ENCODE measurements at places on chromosomes 5 and 9.

DNA sequence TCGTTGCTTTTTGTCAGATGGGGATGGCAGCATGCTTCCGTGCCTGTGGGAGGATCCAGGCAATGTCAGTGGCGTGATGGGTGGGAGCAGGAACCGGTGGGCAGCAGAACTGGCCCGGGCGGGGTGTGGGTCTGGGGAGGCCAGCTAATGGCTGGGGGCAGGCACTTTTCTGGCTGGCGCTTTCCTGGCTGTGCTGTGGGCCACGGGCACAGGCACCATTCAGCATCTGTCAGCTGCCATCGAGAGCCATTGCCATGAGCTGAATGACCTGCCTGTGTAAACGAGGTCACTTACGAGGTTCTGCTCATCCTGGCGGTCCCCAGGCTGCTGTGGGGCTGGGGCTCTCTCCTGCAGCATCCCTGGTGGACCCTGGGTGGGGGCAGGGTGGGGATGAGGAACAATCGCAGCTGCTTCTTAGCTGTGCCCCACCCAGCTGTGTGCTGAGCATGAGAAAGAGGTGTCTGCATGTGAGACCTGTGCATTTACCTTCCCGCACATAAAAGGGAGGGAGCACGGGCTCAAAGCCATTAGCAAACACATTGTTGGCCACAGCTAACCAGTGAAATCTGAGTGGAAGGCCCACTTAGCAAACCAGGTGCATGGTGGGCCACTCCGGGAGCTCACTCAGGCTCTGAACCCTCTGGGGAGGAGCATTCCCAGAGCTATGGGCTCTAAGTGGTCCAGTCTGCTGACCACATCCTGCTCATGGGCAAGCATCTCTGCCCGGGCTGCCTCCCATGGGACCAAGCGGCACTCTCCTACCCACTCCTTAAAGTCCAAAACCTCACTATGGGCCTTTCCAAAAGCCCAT, 41.3 kb upstream of the OLFM1 start:
- no peak for DNase-seq

DNA sequence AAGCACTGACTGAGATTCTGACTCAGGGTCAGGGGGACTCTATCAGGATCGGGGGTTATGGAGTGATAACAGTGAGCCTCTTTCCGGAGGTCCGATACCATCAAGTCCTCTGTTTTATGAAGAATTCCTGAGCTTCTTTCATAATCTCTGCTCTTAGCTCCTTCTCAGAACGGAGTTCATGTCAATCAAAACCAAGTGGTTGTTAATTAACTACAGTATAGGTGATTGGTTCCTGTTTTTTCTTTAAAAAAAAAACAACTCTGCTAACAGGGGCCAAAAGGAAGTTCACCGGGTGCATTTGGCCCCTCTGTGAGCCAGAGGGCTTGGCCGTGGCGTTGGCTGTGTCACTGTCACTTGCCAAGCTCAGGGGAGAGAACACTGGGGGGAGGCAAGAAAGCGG, 4.0 kb downstream of the GFI1B start:
- no peak for DNase-seq

- no peak for DNase-seq
Measured at GRCh38 chr5:38663249-38663648, 106.8 kb upstream of the LIFR start.

- no peak for DNase-seq
Measured at GRCh38 chr5:123610665-123611405, 98.9 kb downstream of the CSNK1G3 start.

DNA sequence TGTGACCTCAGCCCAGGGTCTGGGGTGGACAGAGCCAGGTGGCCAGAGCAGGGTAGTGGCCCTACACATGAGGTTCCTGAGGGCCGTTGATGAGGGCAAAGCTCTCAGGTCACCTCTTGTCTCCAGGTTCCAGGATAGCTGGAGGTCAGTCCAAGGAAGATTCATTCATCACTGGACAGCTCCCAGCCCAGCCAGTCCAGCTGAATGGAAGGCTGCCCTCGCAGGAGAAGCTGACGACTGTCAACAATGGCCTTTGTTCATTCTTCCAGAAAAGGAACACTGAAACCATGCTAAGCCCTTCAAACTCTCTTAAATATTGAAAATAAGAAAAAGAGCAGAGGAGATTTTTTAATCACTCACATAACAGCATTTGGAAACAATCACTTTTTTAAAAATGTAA, 169.7 kb upstream of the TBCA start:
- no peak for DNase-seq

GRCh38 chr5:171728686-171729085, 56.9 kb upstream of the SMIM23 start:
- DNase-seq = no peak

- DNase-seq = no peak
Measured at GRCh38 chr5:168529374-168530234, 499 bp downstream of the FBLL1 start.

GRCh38 chr5:170484847-170485615, 18.8 kb upstream of the KCNIP1 start:
- DNase-seq = no peak

DNA sequence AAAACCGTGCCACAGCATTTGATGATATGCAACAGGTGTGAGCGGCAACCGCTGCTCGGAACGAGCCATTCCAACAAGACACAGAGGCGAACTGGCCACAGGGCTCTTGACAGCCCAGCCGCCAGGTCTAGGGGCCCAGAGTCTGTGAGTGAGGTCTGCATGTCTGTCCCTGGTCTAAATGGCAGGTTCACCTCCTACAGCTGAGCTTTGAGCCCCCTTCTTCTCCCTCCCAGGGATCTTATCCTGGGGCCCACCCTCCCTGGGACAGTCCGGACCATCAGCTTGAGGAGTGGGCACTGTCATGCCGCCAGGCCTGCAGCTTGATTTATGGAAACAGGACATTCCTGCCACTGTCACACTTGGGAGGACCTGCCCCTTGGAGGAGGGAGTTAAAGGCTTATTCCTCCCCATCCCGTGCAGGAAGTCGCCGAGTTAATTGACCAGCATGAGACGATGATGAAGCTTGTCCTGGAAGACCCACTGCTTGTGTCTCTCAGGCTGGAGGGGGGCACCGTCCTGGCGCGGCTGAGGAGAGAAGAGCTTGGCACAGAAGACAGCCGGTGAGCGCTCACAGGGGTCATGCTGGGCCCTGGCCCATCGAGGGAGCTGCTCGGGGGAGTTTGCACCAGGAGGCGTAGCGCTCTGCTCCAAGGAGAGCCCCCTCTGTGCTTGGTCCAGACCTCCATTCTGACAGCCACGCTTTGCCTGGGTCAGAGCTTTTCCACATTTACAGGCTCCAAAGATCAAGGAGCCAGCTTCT, 35.5 kb upstream of the LRRC14B start:
- no peak for DNase-seq

GRCh38 chr5:123708074-123708806, 196.3 kb downstream of the CSNK1G3 start:
- DNase-seq = no peak

GRCh38 chr5:113181853-113182490, 205.4 kb downstream of the DCP2 start:
- no peak for DNase-seq

- no peak for DNase-seq
Measured at GRCh38 chr5:122063836-122064235, 14.2 kb downstream of the LOX start.

DNA sequence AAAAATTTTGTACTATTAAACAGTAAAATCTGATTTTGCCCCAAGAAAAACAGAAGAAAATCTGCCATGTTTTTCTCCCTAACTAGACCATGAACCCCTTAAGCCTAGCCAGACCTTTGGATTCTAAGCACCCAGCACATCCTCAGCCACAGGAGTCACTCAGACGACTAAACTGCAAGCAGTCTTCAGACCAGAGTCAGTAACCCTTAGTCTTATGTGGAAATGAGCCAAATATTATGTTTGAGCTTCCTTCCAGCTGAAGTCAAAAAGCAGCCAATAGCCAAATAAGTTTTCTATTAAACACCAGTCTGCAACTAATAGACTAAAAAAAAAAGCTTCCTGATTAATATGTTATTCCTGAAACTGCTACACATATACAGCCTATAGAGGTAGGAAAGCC, 47.4 kb downstream of the GOLPH3 start:
- DNase-seq = no peak

GRCh38 chr9:135340143-135340655, 139.4 kb upstream of the PPP1R26 start:
- DNase-seq = no peak

DNA sequence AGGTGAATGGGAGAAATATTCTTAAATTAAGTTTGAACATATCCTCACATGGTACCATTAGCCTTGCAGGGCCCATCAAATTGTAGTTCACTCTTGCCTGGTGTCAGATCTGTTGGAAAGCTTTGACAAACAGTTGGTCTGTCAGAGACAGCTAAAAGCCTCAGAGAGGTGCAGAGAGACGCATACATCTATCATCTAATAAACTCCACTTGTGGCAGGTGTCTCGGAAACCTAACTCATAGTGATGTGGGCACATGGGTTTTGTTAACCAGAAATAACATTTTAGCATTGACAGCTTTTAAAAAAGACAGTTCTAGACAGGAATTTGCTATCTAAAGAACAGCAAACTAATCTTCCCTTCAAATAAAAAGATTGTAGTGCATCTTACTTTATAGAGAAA, 315.9 kb downstream of the KDM4C start:
- DNase-seq = no peak

- no peak for DNase-seq
Measured at GRCh38 chr5:99122976-99123375, 194.2 kb upstream of the CHD1 start.

GRCh38 chr9:68508547-68508946, 32.1 kb downstream of the TMEM252 start:
- no peak for DNase-seq

DNA sequence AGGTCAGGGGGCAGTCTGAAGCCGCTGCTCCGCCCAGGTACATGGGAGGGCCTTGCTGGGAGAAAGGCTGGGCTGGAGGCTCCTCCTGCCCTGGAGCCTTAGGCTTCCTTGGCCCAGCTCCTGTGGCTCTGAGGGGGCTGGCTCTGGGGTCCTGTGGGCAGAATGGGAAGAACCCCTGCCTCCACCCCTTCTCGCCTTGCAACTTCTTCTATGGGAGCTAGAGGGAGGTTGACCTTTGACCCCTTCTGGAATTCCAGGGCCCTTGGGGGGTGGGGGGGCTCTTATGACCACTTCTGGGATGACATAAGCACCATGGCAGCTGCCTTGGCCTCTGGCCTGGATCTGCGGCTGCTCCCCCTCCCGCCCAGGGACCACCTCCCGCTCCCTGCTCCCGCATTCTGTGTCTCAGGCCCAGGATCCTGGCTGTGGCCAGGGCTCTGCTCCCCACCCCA, 32.2 kb downstream of the IER5L start:
- DNase-seq = no peak

DNA sequence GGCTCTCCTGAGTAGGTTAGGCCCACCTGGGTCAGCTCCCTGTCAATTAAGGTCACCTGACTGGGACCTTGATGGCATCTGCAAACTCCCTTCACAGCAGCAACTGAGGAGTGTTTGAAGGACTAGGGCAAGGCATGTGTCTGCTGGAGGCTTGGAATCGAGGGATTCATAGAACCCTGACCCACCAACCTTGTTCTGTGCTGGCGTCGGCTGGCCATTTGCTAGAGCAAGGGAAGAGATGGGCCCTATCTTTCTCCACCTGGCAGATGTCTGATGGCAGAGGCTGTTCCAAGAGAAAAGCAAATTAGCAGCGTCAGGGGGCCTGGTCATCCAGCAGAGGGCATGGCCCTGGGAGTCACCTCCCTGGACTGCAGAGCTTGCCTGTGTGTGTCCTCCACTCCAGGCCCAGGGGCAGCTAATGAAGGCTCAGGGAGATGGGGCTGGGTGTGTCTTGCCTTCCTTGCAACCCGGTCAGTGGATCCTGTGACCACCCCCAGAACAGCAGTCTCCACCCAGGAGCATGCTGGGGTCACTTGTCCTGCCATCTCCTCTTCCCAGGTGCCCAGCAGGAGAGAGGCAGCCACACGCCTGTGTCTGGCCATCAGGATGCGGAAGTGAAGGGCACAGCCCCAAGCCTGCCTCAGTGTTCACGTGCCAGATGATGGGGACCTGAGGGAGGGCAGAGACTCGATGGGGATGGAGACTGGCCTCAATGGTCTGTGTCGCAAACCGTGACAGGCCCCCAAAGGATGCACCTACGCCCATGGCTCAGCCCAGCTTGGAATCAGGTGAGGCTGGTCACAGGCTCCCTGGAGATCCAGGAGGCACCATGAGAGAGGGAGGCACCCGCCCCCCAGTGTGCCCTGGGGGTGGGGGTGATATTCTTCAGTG, 53.9 kb downstream of the BARX1 start:
- DNase-seq = no peak

- no peak for DNase-seq
Measured at GRCh38 chr5:178560911-178561310, 29.3 kb downstream of the COL23A1 start.

DNA sequence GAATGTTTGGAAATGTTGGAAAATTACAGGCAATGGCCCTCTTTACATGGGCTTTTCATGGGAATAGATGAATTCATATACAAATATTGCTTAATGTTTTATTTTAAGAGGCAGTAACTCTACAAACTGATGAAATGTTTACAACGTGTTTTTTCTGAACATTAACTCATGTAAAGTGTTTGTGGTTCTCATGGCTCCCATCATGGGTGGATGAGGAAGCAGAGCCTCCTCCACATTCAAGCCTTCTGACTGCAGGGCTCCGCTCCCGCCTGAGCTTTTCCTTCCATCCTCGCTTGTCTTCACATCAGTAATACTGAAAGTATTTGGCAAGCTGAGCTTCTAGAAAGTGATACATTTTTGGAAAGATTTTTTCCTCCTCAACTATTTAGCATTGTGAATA, 204.2 kb downstream of the ARHGAP26 start:
- DNase-seq = no peak

DNA sequence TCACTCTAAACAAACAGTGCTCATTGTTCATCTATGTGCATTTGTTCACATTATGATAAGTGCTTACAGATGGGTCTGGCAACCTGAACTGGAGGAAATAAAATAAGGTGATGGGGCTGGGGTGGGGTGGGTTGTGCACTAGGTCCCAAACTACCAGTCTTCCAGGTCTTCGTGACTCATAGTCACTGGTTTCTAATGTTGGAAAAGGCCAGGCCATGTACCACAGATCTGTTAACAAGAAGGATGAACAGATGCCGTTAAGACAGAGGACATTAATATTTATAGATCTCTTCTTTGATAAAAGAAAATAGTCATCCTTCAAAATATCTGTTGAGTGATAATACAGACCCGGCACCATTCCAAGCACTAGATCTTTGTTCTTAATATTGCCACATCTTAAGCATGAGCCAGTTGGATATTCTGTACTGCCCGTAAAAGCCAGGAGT, 71.4 kb upstream of the STARD4 start:
- DNase-seq = no peak

GRCh38 chr5:138610918-138611677, 35.9 kb upstream of the HSPA9 start:
- DNase-seq = no peak

- no peak for DNase-seq
Measured at GRCh38 chr5:150246429-150246828, 43.1 kb downstream of the CAMK2A start.

- no peak for DNase-seq
Measured at GRCh38 chr5:75510417-75510835, 1.0 kb downstream of the CERT1 start.
